ENCODE measurements at places on chromosomes 6 and 20.

DNA sequence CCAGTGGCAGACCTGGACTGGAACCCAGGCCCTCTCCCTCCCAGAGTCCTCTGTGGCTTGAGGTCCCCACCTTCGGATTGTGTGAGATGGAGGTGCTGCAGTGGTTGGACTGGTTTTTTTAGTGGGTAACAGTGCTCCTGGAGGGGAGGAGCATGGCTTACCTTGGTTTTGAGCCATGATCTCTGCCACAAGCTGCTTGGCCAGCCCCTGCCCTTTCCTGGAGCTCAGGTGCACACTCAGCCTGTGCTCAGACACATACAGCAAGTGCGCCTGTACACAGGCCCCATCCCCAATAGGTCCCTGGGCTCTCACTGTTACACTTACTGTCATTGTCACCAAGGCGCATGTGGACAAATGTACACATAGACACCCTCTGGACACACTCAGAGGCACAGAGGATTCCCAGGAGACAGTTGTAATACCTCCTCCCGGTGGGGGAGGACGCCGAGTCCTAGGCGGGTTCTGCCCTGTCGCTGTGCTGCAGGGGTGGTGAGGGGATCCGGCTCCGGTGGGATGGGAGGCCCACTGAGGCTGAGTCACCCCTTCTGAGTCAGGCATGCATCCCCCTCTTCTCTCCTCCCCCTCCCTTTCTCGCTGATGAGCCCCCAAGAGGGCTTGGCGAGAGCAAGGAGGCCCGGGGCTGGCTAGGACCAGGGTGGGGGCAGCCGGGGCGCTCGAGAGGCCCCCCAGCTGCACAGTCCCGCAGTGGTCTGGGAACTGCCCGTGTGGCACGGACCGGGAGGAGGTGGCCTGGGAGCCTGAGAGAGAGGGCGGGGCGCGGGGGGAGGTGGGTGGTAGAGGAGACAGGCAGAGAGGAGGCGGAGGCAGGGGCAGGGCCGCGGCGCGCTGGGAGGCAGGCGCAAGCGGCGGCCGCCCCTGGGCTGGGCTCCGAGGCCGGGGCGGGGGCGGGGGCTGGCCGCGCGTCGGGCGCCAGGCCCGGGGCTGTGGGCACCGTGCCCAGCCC, 522 bp upstream of the EPB41L1 start:
- no peak for DNase-seq

GRCh38 chr6:82025271-82025670, 222.3 kb downstream of the IBTK start:
- no peak for DNase-seq

- DNase-seq: no peak
Measured at GRCh38 chr6:89009624-89010059, 46.2 kb upstream of the RNGTT start.

GRCh38 chr6:10136636-10137035, 278.2 kb downstream of the TFAP2A start:
- DNase-seq: no peak

- peak; percentile 8 for DNase-seq
Measured at GRCh38 chr6:18561037-18561750, 174.0 kb downstream of the RNF144B start.

DNA sequence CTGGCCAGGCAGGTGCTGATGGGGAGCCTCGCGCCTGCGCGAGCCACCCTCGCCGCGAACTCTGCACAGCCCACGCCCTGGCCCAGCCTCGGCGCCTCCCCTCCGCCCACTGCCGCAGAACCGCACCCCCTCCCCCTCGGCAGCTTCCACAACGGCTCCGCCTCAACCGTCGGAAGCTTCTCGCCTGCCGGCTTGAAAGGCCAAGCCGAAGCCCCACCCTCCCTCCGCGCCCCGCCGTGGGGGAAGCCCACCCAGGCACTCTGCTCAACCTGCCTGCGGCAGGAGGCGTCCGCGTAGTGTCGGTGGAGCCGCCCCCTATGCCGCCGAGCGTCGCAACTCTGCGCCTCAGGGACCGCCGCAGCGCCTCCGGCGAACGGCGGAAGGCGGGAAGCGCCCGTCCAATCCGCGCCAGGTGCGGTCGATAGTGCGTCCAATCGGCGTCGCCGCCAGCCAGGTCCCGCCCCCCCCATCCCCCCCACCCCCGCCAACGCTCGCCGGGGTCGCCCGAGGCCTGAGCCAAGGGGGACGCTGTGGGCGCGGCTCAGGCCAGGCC, at the start of gene SYCP2:
Gene SYCP2 (minus strand): TSS at position 342 of the 553 bp plus-strand sequence. CDS start 11,224 bp downstream, outside the sequence.
- DNase-seq: no peak

- DNase-seq: no peak
Measured at GRCh38 chr20:62778058-62778457, 18.2 kb upstream of the MRGBP start.

DNA sequence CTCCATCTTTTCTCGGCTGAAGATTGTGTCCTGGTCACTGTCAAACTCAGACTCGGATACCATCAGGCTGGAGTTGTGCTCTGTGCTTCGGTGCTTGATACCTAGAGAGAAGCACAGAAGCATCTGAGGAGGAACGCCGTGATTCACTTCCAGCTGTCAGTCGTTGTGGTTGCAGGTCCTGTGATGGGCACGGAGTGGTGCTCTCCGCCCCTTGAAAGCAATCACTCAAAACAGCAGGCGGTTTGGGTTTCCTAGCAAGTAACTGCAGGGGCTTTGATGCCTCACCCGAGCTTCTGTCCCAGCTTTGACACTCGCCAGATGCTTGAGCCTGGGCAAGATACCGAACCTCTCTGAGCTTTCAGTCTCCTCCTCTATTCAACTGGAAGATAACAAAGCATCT, 52.5 kb downstream of the ALDH5A1 start:
- no peak for DNase-seq

DNA sequence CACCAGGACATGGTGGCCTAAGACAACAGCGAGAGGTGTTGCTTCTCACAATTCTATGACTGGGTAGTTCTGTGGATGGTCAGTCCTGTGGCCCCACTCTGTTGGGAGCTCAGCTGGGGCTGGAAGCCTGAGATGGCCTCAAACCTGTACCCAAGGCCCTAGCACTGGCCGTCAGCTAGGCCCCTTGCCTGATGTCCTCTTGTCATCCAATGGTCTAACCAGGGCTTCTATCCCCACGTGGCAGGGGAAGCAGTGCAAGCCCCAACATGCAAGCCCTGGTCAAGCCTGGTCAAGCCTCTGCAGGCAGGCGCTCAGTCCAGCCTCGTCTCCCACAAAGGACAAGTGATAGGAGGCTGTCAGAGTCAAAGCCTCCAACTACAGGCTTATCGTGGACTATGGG, 196.5 kb upstream of the CST7 start:
- DNase-seq: no peak

DNA sequence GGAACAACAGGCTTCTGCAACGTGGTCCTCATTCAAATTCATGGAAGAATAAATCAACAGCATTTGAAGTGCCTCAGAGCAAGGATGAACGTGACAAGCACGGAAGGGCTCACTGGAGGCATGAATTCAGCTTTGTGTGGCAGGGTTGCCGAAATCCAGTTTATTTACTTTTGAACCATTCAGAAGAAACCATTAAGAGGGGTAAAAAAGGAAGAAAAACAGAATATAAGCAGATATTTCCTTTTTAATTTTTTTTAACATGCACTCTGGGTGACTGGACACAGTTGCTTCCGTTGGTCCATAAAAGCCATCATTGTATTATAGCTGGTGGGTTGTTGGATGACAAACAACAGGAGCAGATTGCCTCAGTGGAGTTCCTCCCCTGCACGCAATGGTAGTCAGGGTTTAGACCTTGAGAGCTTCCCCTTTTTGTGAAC, 17.3 kb upstream of the SNRPB2 start:
- DNase-seq: no peak

DNA sequence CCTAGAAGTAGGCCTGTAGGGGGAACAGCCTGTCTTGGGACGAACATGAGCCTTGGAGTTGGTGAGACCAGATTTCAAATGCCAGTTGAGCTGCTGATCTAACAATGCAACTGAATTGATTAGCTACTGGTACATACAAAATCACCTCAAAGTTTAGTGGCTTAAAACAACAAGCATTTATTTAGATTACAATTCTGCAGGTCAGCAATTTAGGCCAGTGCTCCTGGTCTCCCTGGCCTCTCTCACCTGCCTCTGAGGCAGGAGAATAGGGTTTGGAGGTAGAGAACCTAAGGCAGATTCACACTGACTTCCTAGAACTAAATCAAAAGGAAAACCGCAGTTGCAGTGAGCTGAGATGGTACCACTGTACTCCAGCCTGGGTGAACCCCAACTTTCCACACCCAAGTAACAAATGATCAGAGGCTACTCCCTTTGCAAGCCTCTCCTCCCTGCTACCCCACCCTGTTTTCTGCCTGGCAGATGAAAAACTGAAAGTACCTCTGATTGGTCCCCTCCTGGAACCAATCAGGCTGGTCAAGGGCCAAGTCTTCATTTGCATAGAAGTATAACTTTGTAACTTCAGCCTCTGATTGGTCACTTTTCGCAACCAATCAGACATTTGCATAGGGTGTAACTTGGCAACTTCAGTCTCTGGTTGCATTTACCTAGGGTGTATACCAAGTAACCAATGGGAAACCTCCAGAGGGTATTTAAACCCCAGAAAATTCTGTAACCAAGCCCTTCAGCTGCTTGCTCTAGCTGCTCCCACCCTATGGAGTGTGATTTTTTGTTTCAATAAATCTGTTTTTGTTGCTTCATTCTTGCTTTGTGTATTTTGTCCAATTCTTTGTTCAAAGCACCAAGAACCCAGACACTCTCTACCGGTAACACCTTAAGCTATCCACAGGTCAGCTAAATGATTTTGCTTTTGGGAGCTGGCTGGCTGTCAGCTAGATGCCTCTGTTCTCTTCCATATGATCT, 8.1 kb upstream of the UBR2 start:
- DNase-seq: no peak

GRCh38 chr6:118659513-118660217, 8.3 kb upstream of the CEP85L start:
- no peak for DNase-seq

- no peak for DNase-seq
Measured at GRCh38 chr6:159061805-159062563, 17.2 kb upstream of the TAGAP start.

- DNase-seq: no peak
Measured at GRCh38 chr6:119446115-119446554, 96.6 kb upstream of the MAN1A1 start.

- DNase-seq: no peak
Measured at GRCh38 chr6:42078386-42078785, 28.1 kb downstream of the TAF8 start.

DNA sequence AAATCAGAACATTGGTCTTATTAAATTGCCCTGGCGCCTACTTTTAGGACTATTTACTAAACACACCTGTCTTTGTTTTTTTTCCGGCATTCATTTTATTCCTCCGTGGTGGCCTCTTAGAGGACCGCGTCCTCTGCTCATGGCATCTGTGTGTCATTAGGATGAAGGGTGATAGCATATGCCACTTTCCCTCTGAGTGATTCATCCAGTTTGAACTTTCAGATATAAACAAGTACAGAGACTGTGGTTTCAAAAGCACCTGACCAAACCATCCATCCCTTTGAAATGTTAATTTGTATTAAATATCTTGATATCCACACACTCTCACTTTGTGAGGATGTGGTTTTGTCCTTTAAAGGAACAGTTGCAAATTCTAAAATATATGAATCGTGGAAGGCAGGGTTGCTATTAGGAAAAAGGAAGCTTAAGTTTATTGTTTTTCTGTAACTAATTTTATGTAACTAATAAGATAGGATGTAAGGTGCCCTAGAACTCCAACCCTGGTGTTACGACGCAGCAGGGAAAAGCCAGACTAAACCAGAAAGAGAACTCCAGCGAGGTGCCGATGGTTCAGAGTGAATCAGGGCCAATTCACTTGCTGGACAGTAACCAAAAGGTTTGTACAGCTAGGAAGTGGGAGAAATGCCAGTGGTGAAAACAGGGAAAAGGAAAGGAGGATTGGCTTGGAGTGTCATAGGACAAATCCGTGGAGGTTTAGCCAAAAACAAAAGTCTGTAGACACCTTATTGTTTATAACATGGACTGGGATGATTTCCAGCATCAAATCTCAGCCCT, 98.7 kb downstream of the SHLD1 start:
- DNase-seq: no peak

DNA sequence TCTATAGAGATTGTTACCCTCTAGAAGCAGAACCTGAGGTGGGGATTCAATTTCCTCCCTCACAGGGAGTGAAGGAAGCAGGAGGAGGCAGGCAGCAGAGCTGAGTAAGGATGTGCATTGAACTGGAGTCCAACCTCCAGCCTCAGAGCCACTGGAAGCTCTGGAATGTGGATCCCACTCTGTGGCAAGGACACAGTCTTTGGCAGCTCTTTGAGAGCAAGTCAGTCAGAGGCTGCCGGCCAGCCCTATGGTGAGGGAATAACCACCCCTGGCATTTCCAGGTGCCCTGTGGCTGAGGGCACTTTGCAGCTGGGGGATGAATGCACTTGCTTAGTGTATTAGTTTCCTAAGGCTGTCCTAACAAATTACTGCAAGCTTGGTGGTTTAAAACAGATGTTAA, 37.2 kb downstream of the EBF4 start:
- no peak for DNase-seq

DNA sequence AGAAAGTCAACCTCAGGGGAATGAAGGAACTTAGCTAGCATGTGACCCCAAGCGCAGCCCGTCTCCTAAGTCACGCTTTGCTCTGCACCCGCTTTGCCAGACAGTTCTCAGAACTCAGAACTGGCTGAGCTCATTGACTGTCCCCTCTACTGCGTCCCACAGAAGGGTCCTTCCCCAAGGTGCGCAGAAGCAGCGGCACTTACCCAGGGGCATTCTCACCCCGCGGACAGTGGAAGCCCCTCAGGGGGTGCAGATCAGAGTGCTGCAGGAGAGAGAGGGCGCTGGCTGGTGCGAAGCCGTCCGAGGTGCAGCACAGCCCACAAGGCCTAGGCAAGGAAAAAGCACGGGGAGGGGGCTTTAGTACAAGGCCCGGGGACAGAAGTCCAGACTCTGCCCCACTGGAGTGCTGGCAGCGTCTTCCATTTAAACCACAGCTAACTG, 807 bp downstream of the SNHG17 start:
- no peak for DNase-seq

DNA sequence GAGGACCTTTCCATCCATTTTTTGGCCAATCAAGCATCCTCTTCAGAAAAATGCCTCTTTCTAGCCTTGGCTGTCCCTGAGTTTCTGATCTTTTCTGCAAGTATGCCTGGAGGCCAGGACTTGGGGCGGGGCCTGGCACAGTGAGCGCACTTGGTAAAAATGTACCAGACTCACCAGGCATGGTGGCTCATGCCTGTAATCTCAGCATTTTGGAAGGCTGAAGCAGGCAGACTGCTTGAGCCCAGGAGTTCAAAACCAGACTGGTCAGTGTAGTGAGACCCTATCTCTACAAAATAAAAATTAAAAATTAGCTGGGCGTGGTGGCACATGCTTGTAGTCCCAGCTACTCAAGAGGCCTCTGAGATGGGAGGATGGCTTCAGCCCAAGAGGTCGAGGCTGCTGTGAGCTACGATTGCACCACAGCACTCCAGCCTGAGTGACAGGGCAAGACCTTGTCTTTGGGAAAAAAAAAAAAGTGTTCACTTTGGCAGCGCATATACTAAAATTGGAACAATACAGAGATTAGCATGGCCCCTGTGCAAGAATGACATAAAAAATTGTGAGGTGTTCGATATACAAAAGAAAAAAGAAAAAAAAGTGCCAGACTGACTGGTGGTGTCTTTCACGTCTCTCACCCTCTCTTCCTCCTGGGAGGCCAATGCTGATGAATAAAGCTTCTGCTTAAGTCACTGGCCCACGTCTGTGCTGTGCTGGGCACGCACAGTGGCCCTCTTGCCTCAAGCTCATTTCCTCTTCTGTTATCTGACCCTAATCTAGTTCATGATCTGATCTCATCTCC, 18.1 kb upstream of the SLC9A8 start:
- DNase-seq: no peak
